PC-3 (cell line): ENCODE measurements at places on chromosomes 16 and 17. TPM values are rescaled to one million over a fixed set of nuclear protein-coding genes. Genes with fewer than 3 reads are reported as not detected.

DNA sequence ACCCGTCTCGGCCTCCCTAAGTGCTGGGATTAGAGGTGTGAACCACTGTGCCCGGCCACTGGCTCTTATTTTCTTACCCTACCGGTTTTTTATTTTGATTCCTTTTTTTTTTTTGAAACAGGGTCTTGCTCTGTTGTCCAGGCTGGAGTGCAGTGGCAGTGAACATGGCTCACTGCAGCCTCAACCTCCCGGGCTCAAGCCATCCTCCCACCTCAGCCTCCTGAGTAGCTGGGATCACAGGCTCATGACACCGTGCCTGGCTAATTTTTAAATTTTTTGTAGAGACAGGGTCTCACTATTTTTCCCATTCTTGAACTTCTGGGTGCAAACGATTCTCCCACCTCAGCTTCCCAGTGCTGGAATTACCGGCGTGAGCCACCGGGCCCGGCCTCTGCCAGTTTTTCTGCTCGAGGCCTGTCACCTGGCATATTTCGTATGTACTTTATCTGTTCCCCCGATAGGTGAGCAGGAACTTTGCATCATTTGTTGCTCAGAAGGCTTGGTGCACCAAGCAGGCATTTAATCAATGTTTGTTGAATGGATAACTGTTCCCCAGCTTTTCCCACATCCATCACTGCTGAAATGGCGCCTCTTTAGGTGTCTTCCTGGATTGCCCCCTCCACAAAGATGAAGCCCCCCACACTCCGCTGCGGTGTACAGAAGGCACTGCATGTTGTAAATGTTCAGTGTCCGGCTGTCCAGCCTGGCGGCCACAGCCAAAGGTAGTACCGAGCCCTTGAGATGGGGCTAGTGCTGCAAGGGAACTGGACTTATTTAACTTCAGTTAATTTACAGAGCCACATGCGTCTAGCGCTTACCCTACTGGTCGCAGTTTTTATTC, 858 bp upstream of the TELO2 start:
- H3K4me1 ChIP-seq, result peaks cover 13% of the 10 kb centered on the region
- 0 out of 2 replicates have a peak, but pooled peaks cover 3% of the 10 kb centered on the region for H3K36me3 ChIP-seq
- H3K4me3 ChIP-seq, result peak overlapping the region; percentile 63
- no peaks in the 10 kb centered on the region for H3K27me3 ChIP-seq
- peak overlapping the region; percentile 59 for H3K27ac ChIP-seq
- no peak for DNase-seq

VTN gene
- not detected in 2 replicates for total RNA-seq

- no peak overlapping the region for H3K4me3 ChIP-seq
- H3K27ac ChIP-seq, result no peak overlapping the region
- no peaks in the 10 kb centered on the region for H3K36me3 ChIP-seq
Measured at GRCh38 chr16:53216798-53217197, 162.0 kb downstream of the CHD9 start.

CCL14 gene
- total RNA-seq, result not detected in 2 replicates

CCDC154 gene
- not detected in 2 replicates for total RNA-seq

NOMO2 gene
- total RNA-seq, result 121 and 136 TPM in 2 replicates
